ENCODE measurements at places on chromosomes 16 and 17. TPM values are rescaled to one million over a fixed set of nuclear protein-coding genes. Genes with fewer than 3 reads are reported as not detected.
A peak's percentile ranks its signal among the peaks of the same experiment; 100 is the strongest.

DNA sequence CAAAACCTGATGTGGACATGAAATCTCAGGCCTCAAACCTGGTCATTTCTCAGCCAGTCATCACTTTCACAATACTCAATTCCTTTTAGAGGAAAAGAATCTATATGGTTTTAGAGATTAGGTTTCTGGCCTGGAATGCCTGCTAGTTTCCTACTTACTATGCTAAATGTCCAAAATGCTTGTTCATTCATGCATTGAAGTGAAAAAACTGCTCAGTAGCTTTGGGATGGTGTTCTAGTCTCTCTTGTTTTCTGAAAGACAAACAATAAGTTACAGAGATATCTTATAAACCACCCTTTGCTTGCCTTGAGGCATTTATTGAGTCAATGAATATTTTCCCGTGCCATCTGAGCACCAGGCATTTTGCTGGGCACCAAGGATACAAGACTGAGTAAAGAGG is 1146.5 kb upstream of the GOT2 start:
- DNase-seq = no peak

- DNase-seq = peak; percentile 48
Observed at GRCh38 chr17:80408872-80409271, 6.1 kb upstream of the ENDOV start.

DNA sequence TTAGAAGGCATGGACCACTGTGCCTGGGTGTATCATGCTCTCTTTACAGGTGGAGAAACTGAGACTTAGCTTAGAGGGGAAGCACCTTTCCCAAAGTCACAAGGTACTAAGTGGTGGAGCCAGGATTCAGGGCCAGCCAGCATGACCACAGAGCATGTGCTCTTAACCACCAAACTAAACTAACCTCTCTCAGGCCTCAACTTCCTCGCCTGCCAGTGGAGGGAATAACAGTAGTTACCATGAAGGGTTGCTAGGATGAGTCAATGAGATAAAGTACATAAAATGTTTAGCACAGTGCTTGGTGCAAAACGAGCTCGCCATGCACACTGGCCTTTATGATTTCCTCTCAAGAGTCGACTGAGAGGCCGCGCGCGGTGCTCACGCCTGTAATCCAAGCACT is 6.4 kb upstream of the MYO1C start:
- no peak for DNase-seq

The NPW gene
- total RNA-seq = 1.3 TPM

The UMOD gene
- total RNA-seq = not detected

The IRX3 gene
- total RNA-seq = 0.63 TPM

GRCh38 chr17:38344420-38344745 is 627 bp upstream of the GPR179 start:
- no peak for DNase-seq

The HAS3 gene
- total RNA-seq = 1.0 TPM

DNA sequence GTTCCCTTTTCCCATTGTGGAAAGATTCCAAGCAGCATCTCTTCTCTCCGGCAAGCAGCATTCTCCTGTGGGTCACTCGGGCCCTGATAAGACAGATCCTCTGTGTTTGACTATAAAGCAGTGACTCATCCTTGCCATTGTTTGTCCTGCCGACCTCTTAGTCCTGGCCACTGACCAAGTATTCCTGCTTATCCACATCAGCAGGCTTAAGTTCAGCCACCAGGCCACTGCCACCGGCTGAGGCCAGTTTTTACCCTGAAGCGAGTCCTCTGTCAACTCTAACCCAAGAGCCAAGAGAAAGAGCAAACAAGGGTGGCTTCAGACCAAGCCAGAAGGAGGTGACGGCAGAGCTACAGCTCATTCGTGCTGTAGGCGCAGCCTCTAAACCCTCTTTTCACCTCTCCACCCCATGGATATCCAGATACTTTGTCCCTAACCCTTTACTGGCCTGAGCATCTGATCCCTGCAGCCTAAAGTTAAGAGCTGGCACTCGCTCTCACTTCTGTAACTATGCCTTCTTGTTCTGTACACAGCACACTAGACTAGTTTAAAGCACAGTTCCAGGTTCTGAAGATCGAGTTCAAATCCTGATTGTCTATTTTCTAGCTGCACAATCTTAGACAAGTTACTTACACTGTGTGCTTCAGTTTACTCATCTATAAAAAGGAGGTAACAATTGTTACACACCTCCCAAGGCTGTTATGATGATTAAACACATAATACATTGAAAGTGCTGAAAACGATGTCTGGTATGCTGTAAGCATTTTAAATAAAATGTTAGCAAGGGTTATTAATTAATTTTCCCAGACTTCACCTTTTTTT is 31.0 kb downstream of the SOX9 start:
- DNase-seq = no peak

- no peak for DNase-seq
Observed at GRCh38 chr17:927611-928461, 51.7 kb downstream of the NXN start.

DNA sequence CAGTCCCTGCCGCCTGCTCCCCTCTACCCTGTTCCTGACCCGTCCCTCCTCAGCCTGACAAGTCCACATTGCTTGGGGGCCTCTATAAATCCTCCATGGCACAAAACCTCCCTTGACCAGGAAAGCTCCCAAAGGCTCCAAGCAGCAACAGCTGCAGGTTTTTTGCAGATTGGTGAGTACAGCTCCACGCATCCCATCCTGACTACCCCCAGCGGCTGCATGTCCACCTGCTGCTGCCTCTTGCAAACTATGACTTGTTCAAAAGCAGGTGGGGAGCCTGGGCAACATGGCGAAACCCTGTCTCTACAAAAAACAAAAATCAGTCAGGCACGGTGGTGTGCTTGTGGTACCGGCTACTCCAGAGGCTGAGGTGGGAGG is 122.8 kb downstream of the ANKRD11 start:
- no peak for DNase-seq

GRCh38 chr17:57899391-57899790 is 49.5 kb upstream of the MRPS23 start:
- no peak for DNase-seq

- DNase-seq = no peak
Observed at GRCh38 chr17:3469529-3469928, 2.1 kb downstream of the SPATA22 start.

- peak; percentile 40 for DNase-seq
Observed at GRCh38 chr16:74623214-74623838, 16.4 kb upstream of the GLG1 start.

DNA sequence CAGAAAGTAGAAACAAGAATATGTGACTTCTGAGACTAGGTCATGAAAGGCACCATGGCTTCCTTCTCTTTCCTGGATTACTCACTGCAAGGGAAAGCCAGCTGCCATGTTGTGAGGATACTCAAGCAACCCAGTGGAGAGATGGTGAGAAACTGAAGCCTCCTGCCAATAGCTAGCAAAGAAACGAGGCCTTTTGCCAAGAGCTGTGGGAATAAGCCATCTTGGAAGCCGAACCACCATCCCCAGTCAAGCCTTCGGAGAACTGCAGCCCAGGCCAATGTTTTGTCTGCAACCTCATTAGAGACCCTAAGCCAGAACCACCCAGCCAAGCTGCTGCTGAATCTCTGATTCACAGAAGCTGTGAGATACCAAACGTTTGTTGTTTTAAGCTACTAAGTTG is 104.7 kb upstream of the CRHR1 start:
- no peak for DNase-seq

DNA sequence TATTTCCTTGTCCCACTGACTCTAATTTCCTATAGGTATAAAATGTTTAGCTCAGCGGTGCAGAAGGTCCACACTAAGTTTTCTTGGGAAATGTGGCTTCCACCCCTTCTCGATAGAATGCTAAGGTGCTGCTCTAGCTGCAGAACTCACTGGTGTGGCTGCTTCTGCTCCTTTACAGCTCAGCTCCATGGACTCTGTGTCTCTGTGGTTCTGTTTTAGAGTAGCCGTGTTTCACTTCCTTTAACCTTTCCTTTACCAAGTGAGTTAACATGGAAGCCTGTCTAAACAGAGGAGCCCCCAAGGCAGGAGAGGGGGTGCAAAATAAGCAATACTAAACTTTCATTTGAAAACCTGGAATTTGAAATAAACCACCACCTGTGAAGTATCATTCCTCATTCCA is 65.3 kb downstream of the SPECC1 start:
- no peak for DNase-seq

The SLFN12L gene
- under 0.01 TPM for total RNA-seq

GRCh38 chr17:55852734-55853133 is 101.9 kb downstream of the PCTP start:
- no peak for DNase-seq

DNA sequence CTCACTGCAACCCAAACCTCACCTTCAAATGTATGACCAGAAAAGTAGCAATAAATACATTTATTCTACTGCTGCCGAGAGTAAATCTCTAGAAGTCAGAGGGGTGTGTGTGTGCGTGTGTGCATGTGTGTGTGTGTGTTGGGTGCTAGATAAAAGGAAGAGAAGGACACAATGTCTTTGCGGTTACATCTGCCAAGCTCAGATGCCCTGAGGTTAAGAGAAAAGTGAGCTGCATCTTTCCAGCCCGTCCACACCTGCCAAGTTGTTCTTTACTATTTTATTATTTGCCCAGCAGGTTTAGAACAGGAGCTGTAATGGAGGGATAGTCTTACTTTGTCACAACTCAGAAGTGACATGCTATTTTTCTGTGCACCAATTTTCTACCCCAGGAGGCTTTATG is 54.5 kb upstream of the ANKFN1 start:
- DNase-seq = no peak

Data from dermis microvascular lymphatic vessel endothelial cell (primary cell).